ENCODE measurements at places on chromosomes 4 and X.
A peak's percentile ranks its signal among the peaks of the same experiment; 100 is the strongest.

- no peak overlapping the region for H3K27ac ChIP-seq
- H3K36me3 ChIP-seq: peaks cover 3% of the 10 kb centered on the region
- DNase-seq: no peak
- H3K4me3 ChIP-seq: no peak overlapping the region
These were observed 95.2 kb downstream of the RPA4 start for GRCh38 chrX:96978906-96979305.

DNA sequence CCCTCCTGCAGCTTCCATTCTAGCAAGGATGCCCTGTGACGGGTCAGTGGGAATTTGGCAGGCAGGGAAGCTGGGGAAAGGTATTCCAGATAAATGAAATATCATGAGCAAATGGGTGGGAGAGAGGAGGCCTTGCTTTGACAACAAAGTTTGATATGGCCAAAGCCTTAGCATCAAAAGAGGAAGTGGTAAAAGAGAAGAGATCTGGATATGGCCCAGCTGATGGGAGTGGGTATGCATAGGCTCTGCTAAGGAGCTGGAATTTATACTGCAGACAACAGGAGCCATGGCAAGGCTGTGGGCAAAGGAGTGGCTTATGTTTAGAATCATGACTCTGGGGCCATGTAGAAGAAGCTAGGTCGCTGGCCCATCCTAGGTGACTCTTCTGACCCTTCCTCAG, 89.2 kb downstream of the PJA1 start:
- no peak for DNase-seq
- no peak overlapping the region for H3K27ac ChIP-seq
- H3K4me1 ChIP-seq: no peaks in the 10 kb centered on the region
- H3K36me3 ChIP-seq: no peaks in the 10 kb centered on the region
- H3K27me3 ChIP-seq: no peaks in the 10 kb centered on the region

GRCh38 chrX:27446423-27446822, 16.7 kb downstream of the PPP4R3C start:
- no peak overlapping the region for H3K27ac ChIP-seq

- H3K27me3 ChIP-seq: no peaks in the 10 kb centered on the region
- DNase-seq: no peak
- H3K27ac ChIP-seq: no peak overlapping the region
- peaks cover 26% of the 10 kb centered on the region for H3K4me1 ChIP-seq
- H3K4me3 ChIP-seq: no peak overlapping the region
These were observed 6.7 kb downstream of the GPR34 start for GRCh38 chrX:41695426-41695825.

DNA sequence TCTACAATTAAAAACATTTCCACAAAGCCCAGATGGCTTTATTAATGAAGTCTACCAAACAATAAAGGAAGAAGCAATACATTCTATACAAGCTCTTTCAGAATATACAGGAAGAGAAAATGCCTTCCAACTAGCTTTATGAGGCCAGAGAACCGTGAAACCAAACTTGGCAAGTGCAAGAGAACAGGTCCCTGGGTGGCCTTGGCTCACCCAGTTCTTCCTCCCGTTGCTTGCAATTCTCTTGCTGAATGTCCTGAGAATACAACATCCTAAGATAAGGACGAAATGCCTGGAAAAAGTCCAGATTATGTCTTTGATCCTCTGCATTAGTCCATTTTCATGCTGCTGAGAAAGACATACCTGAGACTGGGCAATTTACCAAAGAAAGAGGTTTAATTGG, 204.9 kb downstream of the MAD2L1 start:
- H3K4me1 ChIP-seq: no peaks in the 10 kb centered on the region
- DNase-seq: no peak
- H3K27me3 ChIP-seq: no peaks in the 10 kb centered on the region
- H3K4me3 ChIP-seq: no peak overlapping the region

GRCh38 chr4:14182148-14182547, 554.6 kb upstream of the BOD1L1 start:
- H3K27ac ChIP-seq: peak overlapping the region; percentile 28
- no peak for DNase-seq
- H3K36me3 ChIP-seq: no peaks in the 10 kb centered on the region
- H3K4me1 ChIP-seq: peaks cover 62% of the 10 kb centered on the region
- H3K27me3 ChIP-seq: no peaks in the 10 kb centered on the region
- H3K4me3 ChIP-seq: peak overlapping the region; percentile 42

DNA sequence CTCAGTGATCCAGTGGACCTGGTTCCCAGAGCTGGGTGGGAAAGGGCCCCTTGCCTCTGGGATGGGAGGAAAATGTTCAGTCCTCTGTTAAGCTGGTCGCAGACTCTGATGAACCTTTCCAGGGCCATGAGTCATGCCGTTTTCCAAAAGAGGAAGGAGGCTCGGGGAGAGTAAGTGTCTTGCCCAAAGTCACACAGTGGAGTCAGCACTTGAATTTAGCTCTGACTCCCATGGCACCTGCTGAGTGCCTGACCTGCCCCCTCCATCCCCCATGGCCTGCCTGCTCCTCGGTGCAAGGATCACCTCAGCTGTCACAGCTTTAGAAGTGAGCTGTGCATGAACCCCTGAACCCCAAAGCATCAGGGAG, 14.0 kb upstream of the KIAA0232 start:
- H3K4me1 ChIP-seq: no peaks in the 10 kb centered on the region
- no peak for DNase-seq
- H3K27ac ChIP-seq: no peak overlapping the region
- peaks cover 9% of the 10 kb centered on the region for H3K27me3 ChIP-seq
- H3K36me3 ChIP-seq: no peaks in the 10 kb centered on the region
- no peak overlapping the region for H3K4me3 ChIP-seq

DNA sequence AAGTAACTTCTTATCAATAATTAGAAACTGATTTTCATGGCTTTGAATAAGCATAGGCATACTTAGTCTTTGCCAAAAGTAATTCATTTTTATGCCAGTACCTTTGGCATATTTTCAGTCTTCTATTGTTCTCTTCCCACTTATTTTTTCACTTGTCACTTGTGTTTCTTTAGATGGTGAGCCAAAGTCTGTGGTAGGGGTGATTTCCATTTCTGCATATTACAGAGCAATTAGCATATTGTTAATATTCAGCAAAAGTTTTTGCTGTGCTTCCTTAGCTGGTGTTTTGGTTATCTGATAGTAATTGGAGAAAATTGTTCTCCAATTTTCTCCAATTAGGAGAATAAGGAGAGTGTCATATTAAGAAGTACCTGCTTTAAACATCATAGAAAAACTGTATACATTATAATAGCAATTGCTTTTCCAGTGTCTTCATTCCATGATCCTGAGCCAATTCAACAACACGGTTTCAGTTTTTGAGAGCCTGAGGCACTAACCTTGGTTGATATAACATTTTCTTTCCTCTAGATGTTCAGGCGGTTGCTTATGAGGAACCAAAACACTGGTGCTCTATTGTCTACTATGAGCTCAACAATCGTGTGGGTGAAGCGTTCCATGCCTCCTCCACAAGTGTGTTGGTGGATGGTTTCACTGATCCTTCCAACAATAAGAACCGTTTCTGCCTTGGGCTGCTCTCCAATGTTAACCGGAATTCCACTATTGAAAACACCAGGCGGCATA, 64.7 kb downstream of the SMAD1 start:
- no peaks in the 10 kb centered on the region for H3K4me1 ChIP-seq
- no peaks in the 10 kb centered on the region for H3K36me3 ChIP-seq
- H3K4me3 ChIP-seq: no peak overlapping the region
- no peak for DNase-seq
- peaks cover 9% of the 10 kb centered on the region for H3K27me3 ChIP-seq

DNA sequence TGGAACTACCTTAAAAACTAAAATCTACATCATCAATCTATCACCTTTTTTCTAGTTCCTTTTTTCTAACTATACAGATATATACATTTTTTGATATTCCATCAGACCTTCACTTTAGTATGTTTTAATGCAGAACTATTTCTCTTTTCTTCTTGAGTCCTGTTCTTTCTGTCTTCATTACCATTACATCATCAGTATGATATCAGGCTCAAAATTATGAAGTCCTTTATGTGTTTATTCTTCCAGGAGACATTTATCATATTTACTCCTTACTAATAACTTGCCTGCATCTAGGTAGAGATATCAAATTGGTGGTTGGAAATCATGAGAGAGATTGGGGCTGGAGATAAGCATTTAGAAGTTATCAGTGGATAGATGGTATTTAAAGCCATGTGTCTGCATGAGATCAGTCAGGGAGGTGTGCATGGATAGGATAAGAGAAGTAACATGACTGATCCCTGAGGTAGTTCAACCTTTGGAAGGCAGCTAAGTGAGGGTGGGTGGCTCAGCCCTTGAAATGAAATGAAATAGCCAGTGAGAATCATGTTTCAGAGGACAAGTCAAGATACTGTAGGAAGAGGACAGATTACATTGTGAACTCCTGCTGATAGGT, 43.1 kb downstream of the MRPL1 start:
- no peaks in the 10 kb centered on the region for H3K27me3 ChIP-seq
- DNase-seq: no peak
- H3K36me3 ChIP-seq: peaks cover 43% of the 10 kb centered on the region
- no peak overlapping the region for H3K27ac ChIP-seq
- peaks cover 6% of the 10 kb centered on the region for H3K4me1 ChIP-seq

DNA sequence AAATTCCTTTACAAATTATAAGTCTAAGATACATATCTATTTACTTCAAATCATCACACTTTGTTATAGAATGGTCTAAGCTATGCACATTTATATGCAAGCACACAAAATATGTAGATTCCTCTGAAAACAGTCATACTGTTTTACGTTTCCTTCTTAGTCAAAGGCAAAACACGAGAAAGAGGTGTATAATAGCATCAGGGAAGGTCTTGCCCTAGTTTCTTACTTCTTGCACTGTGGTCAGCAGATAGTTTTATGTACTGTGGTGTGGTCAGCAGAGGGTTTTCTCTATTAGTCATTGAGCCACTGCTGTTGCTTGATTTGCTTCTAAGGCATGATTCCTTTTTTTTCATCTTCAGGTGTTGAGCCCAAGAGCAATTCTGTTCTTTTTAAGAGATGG, 117.7 kb downstream of the ADAM29 start:
- no peaks in the 10 kb centered on the region for H3K27me3 ChIP-seq
- H3K4me1 ChIP-seq: no peaks in the 10 kb centered on the region
- H3K36me3 ChIP-seq: no peaks in the 10 kb centered on the region
- no peak overlapping the region for H3K27ac ChIP-seq
- DNase-seq: no peak

DNA sequence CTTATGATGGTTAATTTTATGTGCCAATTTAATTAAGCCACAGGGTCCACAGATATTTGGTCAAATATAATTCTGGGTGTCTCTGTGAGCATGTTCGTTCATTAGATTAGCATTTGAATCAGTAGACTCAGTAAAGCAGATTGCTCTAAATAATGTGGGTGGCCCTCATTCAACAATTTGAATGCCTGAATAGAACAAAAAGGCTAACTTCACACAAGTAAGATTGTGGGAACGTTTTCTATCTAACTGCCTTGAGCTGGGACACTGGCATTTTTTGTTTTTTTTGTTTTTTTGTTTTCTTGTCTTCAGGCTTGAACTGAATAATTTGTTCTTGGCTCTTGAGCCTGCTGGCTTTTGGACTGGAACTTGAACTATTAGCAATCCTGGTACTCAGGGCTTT, 292.4 kb upstream of the SPANXN4 start:
- H3K27ac ChIP-seq: no peak overlapping the region
- no peaks in the 10 kb centered on the region for H3K4me1 ChIP-seq
- H3K4me3 ChIP-seq: no peak overlapping the region
- DNase-seq: no peak

DNA sequence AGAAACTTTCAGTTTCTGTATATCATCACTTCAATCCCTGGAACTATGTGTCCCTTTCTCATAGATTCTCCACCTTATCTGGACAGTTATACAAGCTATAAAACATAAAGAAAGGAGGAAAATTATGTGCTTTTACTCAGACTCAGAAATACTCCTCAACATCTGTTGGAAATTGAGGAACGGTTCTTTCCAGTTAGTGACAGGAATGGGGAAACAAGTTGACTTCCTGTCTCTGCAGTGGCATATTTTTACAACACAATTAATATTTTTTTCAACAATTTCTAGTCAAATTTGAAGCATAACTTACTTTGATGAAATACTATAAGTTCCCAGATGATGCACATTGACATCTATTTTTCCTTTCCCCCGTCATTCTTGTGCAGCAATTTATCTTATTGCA, 27.9 kb downstream of the ABHD18 start:
- no peak for DNase-seq
- H3K4me3 ChIP-seq: no peak overlapping the region
- no peak overlapping the region for H3K27ac ChIP-seq
- H3K36me3 ChIP-seq: peaks cover 32% of the 10 kb centered on the region
- peaks cover 20% of the 10 kb centered on the region for H3K4me1 ChIP-seq

DNA sequence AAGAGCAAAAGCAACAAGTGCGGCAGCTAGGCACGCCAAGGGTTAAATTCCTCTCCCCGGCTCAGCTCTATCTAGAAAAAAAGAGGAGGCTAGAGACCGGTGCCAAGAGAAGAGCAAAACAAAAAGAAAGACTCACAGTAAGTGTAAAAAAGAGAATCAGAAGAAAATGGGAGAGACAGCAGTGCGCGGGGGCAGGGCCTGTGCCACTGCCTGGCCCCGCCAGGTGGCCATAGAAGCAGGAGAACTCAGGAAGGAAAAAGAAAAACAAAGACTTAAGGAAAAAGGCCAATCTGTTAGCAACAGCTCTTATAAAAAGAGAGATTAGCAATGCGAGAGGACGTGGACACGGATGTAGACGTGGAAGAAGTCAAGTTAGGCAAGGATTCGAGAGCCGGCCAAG, 3.2 kb downstream of the ACOX3 start:
- peaks cover 73% of the 10 kb centered on the region for H3K4me1 ChIP-seq
- peaks cover 11% of the 10 kb centered on the region for H3K36me3 ChIP-seq
- no peak overlapping the region for H3K4me3 ChIP-seq
- no peak overlapping the region for H3K27ac ChIP-seq

DNA sequence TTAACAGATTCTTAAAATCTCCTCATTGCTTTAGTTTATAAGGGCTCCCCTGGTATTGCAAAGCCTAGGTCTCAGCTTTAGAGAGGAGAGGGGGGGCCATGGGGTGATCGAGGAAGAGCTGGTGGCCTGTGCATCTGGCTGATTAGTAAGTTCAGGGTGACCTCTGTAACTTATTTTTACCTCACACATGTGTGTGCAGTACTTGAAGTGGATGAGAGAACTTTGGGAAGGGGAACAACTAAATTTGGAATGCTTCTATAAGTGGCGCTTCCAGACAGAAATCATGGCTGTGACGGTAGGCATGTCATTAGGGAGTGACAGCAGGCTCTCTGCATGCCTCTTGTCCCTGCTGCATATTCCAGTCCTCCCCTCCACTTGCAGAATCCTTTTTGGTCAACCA, 41.9 kb downstream of the FRAS1 start:
- H3K36me3 ChIP-seq: no peaks in the 10 kb centered on the region
- DNase-seq: no peak
- no peak overlapping the region for H3K4me3 ChIP-seq
- no peaks in the 10 kb centered on the region for H3K4me1 ChIP-seq

- no peak overlapping the region for H3K27ac ChIP-seq
- no peaks in the 10 kb centered on the region for H3K27me3 ChIP-seq
- no peak overlapping the region for H3K4me3 ChIP-seq
These were observed 664.2 kb downstream of the ADGRL3 start for GRCh38 chr4:61864286-61864685.
